Activated CD8-positive, alpha-beta memory T cell treated with anti-CD3 and anti-CD28 coated beads for 4 hours (primary cell): ENCODE measurements at places on chromosomes 4 and X.

GRCh38 chr4:138645289-138645688, 370.3 kb upstream of the NOCT start:
- DNase-seq = no peak

GRCh38 chr4:89251396-89251795, 56.2 kb downstream of the GPRIN3 start:
- DNase-seq = no peak

DNA sequence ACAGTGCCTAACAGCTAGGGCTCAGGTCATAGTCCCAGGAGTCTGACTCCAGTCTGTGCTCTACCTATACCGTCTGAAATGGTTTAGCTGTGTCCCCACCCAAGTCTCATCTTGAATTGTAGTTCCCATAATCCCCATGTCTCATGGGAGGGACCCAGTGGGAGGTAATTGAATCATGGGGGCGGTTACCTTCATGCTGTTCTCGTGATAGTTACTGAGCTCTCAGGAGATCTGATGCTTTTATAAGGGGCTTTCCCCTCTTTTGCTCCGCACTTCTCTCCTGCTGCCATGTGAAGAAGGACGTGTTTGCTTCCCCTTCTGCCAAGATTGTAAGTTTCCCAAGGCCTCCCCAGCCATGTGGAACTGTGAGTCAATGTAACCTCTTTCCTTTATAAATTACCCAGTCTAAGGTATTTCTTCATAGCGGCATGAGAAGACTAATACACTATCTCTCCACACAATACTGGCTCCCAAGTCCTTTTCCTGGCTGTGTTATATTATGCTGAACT, 110.8 kb downstream of the AFAP1 start:
- DNase-seq = no peak

DNA sequence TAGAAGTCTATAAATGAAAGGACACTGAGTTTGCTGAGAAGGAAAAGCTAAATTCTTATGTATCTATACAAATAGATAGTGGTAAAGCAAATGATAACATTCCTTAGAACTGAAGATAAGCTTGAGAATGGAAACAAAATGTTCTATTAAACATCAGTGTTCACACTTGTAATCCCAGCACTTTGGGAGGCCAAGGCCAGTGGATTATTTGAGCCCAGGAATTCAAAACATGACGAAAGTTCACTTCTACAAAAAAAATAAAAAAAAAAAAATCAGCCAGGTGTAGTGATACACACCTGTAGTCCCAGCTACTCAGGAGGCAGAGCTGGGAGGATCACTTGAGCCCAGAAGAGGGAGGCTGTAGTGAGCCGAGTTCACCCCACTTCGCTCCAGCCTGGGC, 199.8 kb downstream of the COMMD8 start:
- DNase-seq = no peak

DNA sequence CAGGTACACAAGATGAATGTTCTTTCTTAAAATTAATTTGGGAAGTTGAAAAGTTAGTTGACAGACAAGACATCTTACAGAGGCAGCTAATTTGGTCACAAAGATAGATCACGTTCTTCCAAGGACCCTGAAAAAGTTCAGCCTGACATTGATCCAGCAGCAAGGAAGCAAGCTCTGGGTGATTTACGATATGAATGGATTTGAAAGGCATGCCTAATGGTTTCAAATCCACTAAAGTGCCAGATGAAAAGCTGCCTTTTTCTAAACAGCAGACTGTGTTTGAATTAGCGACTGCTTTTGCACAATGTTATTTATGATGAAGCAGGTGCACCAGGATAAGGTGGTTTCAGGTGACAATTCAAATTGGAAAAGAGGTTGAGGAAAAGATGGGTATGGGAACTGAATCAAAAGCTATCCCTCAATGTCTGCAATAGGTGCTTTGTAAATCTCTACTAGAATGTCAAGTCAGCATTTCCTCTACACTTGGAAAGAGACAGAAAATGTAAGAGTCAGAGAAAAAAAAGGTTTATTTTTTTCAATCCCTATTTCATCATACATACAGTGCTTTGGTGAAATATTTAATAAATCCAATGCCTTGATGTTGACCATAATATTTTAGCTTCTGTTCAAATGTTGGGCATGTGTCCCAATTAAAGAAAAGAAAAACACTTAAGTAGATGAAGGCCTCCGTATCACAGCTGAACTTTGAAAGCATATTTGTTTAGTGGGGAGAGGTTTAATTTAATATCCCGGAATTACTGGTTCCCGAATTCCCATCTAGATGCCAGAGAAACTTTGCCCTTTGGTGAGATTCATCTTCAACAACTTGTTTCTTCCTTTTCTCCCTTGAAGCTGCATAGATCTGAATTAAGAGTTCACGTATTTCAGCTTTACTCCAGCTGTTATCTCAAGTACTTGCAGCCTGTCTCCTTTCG, 6.0 kb downstream of the RASGEF1B start:
- DNase-seq = no peak
